Astrocyte (in vitro differentiated cells and primary cell): ENCODE measurements at places on chromosomes 1 and 21.
A peak's percentile ranks its signal among the peaks of the same experiment; 100 is the strongest.

GRCh38 chr1:84669831-84670230 lies 20.4 kb downstream of the SSX2IP start:
- no peak for DNase-seq

DNA sequence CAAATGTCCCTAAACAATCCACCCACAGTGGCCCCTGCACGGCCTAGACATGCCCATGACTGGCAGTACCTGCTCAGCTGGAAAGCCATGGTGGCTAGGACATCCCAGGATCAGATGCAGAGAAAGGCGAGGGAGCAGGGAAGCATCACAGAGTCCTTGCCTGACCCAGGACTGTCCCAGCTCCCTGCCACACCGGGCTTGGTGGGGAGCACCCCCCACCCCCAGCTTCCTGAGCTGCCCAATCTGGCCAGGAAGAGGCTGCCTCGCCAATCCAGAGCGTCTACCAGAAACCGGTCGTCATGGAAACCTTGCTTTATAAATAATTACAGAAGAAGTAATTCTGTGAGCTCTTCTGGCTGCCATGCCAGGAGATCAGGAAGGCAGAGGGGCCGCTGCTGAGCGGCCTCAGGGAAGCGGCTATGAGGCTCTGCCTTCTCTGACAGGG lies 34.8 kb downstream of the ACOT7 start:
- peak; percentile 68 for DNase-seq

DNA sequence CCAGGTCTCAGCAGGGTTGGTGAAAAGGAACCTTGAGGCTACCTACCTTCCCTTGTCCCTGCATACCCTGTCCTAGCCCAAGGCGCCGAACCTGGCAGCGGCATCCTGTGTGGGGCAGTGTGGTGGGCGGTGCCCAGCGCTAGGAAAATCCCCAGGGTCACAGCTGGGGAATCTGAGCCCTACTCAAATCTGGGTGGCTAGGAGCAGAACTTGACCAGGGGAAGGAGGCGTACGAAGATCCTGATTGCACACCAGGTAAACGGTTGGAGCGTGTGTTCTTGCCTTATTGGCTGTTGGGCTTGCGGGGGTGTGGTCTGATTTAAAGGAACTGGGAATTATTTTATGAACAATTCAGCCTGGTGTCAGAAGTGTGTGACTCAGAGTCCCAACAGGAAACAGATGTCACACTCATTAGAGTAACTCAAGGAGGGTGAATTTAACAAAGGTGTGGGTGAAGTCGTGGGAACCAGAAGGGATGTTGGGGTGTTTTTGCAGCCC lies 118.6 kb downstream of the LRIG2 start:
- no peak for DNase-seq

- DNase-seq, result no peak
Observed at GRCh38 chr21:38861989-38862683, 56.4 kb downstream of the ETS2 start.

GRCh38 chr1:41418857-41419583 lies 57.8 kb downstream of the FOXO6 start:
- peak; percentile 83 for DNase-seq
